Midbrain (tissue), 1 donor: ENCODE measurements at places on chromosomes 12 and 14.

GRCh38 chr12:57842342-57843294 lies 3.9 kb downstream of the CTDSP2 start:
- no peak for DNase-seq

DNA sequence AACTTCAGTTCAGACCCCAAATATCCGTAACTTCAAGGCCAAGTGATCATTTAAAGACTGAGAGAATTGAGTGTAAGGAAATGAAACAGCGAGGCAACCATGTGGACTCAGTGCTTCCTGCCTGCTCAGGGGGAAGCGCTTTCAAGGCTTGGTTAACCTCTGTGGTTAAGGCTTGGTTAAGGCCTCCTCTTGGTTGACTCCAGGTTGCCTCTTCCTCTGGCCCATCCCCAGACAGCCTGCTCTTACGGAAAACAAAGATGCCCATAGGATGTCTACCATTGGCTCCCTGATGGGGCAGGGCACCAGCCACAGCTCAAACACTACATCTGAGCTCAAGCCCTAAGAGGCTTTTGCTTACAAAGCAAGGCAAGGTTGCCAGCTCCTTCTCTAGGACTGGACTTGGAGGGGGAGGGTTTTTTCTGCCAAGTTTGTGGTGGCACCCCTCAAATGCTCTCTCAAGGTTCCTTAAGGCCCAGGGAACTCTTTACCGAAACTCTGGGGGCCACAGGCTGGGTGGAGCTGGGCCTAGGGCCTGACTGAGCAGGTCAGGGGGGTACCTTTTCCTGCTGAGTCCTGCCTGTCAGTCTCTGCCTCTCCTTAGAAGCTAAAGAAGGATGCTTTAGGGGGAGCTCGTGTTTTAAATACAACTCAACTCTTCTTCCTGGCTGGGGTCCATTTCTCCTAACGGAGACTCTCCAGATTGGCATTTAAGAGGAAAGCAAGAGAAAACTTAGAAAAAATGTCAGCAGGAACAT lies 13.7 kb downstream of the COL2A1 start:
- DNase-seq: no peak

DNA sequence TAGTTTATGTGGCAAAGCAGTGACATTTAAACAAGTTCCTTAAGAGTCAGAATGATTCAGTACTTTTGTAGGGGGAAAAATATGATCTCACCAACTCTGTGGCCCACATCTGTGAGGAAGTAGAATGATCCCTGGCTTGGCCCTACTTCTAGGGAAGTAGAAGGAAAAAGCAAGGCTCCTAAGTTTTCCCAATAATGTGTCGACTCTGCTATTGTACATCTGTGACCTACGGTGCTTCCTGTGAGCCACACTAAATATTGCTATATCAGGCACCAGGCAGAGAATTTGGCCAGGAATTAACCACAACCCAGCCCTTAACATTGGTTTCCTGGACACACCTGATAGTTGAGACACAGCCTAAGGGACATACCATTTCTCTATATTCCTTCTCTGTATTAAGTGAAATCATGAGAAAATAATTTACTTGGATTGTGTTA lies 9.3 kb upstream of the NID2 start:
- DNase-seq: no peak

- DNase-seq: no peak
These were observed 7.9 kb upstream of the GNG2 start for GRCh38 chr14:51852541-51852940.

DNA sequence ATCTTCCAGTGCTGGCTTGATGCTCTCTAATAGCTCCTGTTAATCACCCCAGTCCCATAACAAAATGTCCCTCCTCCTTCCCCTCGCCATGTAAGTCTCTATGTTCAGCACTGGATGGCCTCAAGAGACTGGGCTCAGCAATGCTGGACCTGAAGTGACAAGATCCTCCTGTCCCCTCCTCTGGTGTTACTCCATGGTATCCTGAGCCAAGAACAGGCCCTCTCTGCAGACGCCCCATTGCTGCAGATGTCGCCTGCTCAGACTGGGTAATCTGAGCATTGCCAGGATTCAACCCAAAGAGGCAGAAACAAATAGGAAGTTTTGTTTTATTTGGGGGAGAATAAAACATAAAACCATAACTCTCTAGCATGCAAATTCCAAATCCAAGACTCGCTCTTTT lies 149.7 kb downstream of the NTF3 start:
- DNase-seq: no peak

DNA sequence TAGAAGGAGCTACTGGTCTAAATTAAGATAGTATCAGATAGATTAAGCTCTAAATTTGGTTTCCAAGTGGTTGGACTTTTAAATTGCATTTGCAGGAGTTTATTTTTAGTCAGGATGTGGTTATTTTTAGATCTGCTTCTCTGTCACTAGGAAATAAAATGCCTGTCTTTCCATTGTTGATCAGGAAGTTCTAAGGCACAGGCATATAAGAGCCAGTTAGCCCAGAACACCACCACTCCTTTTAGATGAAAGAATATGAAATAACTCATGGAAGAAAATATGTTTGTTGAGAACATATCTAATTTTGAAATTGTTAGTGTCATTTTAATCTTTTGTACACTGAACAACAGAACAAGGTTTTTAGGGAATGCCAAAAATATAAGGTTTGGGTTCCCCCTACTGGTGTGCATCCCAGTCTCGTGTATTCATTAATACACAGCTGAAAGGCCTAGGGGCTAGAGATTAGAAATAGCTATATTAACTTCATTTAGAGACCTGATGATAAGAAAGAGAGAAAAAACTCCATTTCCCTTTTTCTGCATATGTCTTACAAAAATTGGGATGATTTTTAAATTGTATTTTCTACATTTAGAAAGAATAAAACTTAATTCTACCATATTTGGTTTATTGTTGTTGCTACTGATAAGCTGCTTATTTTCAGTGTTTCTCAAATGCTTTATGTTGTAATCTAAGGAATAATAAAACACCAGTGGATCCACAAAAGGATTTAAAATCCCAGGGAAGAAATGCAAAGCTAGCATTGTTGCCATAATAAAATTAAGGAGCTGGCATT lies 67.2 kb downstream of the RIC8B start:
- DNase-seq: peak; percentile 60

DNA sequence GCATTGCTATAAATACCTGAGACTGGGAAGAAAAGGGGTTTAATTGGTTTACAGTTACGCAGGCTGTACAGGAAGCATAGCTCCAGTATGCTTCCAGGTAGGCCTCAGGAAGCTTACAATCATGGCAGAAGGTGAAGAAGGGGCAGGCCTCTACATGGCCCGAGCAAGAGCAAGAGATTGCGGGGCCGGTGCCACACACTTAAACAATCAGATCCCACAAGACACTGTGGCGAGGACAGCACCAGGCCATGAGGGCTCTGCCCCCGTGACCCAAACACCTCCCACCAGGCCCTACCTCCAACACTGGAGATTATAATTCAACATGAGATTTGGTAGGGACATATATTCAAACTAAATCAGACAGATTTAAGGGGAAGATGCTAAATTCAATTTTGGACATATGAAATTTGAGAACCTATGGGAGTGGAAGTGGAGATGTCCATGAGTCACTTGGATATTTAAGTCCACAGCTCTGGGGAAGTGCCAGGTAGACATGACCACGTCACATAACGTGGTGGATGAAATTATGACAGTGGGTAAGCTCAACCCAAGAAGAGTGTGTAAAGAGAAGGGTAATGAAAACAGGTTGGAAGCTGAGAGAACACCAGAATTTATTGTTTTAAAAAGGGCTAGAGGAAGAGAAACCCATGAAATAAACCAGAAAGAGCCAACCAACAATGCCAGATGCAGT lies 1.5 kb upstream of the LTA4H start:
- DNase-seq: no peak

DNA sequence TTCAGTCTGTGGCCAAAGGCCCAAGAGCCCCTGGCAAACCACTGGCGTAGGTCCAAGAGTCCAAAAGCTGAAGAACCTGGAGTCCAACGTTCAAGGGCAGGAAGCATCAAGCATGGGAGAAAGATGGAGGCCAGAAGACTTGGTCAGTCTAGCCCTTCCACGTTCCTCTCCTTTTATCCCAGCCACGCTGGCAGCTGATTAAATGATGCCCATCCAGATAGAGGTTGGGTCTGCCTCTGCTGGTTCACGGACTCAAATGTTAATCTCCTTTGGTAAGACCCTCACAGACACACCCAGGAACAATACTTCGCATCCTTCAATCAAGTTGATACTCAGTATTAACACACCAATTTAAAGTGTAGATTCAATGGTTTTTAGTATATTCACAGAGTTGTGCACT lies 21.1 kb upstream of the OS9 start:
- DNase-seq: no peak

GRCh38 chr12:50641566-50641965 lies 122.3 kb upstream of the ATF1 start:
- DNase-seq: no peak

DNA sequence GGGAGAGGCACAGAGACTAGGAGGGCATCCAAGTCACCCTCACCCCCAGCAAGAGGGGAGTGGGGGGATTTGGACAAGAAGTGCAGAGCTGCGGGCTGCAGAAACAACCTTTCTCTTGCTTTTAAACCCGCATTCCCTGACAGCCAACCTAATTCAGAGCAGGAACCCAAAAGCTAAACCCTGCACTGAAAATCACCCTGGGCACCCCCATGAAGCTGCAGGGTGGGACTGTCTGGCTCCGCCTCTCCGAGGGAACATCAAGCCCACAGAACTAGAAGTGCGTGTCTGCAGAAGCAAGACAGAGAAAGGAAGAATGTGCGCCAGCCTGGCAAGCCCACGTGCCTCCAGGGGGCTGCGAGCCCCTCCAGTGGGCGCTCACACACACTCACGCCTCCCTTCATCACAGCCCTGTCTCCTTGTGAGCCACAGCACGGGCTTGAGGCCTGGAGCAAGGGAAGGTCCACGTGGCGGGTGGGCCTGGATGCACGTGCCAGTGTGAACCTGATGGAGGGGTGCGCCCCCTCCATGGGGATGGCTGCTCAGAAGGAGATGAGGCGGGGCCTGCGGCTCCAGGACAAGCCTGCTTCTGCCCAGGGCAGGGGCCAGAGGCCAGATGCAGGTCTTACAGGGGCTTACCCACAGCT lies 27.8 kb upstream of the PNMA1 start:
- no peak for DNase-seq

DNA sequence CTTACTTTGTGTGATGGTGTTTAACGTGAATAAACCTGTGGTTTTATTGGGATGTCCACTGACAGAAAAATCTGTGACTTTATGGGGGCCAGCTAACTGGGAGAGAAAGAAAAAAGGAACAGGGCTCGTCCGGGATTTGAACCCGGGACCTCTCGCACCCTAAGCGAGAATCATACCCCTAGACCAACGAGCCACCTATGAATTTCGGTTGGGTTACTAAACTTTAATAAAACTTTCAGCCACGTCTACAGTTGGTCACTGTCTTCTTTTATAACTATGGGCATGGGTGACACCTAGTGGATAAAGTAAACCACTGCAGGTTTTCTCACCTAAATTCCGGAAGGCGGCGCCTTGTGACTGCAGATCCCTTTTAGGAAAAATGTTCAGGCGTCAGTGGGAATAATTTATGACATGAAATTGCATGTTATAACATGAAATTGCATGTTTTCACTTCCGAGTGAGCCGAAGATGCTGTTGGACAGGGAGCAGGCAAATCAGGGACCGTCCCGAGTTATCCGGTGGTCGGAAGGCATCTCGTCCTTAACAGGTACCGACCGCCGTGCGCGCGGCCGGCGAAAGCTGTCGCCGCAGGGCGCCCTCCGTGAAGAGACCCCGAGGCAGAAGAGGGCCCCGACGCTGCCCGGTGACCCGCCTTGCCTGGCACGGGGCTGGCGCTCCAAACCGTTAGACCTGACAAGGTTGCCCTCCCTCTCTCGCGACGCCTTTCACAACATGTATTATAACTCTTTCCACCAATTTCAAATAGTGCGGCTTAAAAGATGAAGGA lies 18.2 kb upstream of the RNASE12 start:
- DNase-seq: peak; percentile 87

DNA sequence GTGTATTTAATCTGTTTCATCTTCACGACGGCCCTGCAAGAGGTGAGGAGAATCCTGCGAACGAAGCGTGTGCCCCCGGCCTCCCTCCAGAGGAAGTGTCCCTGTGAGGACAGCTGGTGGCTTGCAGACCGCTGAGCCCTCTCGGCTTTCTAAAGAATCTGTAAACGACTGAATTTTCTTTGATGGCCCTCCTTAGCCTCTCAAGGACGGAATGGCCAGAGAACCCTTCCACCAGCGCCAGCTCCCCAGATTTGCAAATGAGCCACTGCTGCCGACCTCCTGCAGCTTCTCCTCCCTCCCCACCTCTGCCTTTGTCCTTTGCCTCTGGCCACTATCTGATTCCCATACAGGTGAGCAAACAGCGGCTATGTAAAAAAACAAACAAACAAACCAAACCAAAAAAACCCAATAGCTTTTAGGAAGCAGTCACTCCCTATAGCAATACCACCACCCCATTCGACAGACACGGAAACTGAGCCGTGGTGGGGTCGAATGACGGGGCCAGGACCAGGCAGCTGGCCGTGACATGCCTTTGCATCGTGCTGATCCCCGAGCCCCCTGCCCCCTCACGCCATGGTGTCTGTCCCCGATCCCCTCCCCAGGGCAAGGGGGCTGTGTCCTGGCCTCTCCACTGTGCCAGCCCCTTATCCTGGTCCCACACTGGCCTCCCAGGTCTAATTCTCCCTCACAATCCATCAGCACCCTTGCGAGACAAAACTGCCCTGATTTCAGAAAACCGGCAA lies 23.6 kb downstream of the RFLNA start:
- no peak for DNase-seq

- DNase-seq: no peak
These were observed 299.0 kb downstream of the TTC6 start for GRCh38 chr14:37894463-37894862.

DNA sequence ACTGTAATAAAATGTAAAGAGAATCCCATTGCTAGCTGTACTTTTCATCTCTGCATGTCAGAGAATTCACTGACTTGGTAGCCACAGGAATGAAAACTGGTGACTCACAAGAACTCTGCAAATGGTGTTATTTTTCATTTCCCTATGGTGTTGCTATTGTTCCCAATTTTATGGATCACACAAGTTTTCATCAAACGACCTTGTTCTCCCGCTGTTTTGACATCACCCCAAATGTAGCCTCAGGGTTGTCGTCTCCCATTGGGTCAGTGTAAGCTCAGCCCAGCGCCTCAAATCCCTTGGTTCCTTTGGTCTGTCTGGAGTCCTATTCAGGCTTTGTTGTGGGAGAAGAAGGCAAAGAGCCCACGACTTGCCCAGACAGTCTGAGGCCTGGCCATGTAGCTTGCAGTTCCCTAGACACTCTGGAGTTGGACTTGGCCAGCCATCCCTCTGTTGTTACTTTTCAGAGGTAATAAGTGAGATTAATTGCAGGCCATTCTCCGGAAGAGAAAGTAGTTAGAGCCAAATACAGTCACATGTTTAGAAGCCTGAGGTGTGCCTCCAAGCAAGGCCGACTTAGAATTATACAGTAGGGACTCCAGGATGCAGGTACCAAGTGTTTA lies 159.2 kb downstream of the TGFB3 start:
- no peak for DNase-seq

- no peak for DNase-seq
These were observed 72.0 kb downstream of the ALX1 start for GRCh38 chr12:85352016-85352415.

- no peak for DNase-seq
These were observed 151.9 kb upstream of the ATF7IP start for GRCh38 chr12:14213542-14213941.
